ENCODE measurements at places on chromosomes 7 and 10.

DNA sequence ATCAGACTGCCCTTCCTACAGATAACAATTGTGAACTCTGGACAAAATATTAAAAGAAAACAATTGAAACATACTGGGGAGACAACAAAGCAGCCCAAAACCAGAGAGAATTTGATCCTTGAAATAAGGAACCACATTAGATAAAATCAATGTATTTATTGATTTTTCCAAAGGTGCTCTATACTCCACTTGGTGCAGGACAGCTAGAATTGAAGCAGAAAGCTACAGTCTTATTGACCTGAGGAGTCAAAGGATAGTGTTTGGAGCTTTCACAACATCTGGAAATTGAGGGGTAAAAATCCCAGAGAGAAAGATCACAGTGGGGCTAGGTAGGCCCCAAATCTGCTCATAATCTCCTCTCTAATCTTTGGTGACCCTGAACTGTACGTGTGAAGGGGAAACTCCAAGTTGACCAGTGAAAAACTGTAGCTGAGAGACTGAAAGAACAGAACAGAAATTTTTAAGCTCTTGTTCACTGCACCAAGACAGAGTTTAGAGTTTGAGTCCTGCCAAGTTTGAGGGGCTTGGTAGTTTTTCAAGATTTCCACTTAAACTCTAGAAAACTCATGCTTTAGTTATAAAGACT is 70.2 kb downstream of the SAMD9 start:
- DNase-seq: no peak

- DNase-seq: no peak
These were observed 219.6 kb downstream of the PHF14 start for GRCh38 chr7:11193131-11193867.

DNA sequence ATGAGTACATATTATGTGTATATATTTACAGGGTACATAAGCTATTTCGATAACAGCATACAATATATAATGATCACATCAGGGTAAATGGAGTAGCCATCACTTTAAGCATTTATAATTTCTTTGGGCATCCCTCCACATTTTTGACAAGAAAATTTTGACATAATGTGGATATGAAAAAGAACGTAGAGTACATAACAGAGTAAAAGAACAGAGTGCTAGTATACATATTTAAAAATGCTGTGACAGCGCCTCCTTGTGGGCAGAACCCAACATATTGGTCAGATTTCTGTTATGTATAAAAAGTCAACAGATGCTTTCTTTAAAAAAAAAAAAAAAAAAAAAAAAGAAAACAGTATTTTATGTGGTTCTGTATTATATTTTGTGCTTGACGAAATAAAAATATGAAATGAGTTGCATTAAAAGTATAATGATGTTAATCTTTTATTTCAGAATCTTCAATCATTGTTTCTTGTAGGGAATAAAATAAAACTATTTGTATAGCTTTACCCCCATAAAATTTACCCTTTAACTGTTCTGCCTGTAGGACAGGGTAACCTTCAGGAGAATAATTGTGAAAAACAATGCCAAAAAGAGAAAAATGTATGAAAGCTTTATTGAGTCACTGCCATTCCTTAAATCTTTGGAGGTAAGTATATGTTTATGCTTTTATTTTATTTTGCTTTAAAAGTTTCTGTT is 18.3 kb upstream of the HBP1 start:
- no peak for DNase-seq

- DNase-seq: no peak
These were observed 73.3 kb upstream of the WAC start for GRCh38 chr10:28459453-28460144.

GRCh38 chr10:103373544-103373943 is 5.8 kb downstream of the TAF5 start:
- no peak for DNase-seq

- DNase-seq: no peak
These were observed 461.1 kb downstream of the ZNF33B start for GRCh38 chr10:42177077-42177792.

GRCh38 chr7:94311515-94311914 is 83.2 kb upstream of the COL1A2 start:
- DNase-seq: no peak

Measured in epithelial cell of proximal tubule (primary cell).